ENCODE measurements at places on chromosomes 11 and 22. TPM values are rescaled to one million over a fixed set of nuclear protein-coding genes. Genes with fewer than 3 reads are reported as not detected.

PGA5 gene
- 1.0 TPM for polyA plus RNA-seq

DNA sequence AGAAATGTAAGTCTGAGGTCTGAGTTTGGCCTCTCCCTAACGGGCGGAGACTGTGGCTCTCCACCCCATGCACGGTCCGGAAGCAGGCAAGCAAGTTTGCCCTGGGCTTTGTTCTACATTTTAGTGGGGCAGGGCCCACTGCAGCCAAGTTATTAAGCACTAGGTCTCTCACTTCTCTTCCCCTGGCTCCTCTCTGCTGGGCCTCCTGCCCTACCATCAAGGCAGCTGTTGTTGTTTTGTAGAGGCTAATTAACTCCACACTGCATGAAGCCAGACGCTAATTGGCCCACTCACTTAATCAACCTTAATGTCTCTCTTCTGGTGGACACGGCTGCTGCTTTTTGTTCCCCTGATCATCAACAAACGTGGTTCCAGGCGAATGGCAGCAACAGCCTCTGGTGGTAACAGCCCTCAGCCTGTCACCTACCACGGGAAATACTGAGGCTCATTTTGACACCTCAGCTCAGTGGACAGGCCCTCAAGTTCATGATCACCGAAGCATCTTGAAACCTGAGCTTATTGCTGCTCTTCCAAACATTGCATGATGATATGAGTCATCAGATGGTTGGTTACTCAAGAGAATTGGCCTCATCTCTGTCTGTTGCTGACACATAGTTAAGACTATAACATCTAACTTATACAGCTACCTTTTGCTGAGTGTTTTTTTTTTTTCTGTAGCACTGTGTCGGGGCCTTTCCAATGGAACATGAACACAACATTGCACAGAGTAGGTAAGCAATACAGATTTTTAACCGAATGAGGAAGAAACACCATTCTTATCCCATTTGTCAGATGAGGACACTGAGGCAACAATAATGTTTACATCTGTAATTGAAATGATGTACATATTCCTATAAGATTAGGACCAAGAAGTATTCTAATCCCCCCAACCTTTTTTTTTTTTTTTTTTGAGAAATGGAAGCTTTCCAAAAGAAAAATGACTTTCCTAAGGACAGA is 20.8 kb upstream of the LMO2 start:
- DNase-seq: no peak

- no peak for DNase-seq
These were observed 51.0 kb downstream of the GALNT18 start for GRCh38 chr11:11570823-11571222.

RFPL2 gene
- 0.39 TPM for polyA plus RNA-seq

- DNase-seq: no peak
These were observed 368.3 kb downstream of the SOX6 start for GRCh38 chr11:15988016-15988550.

- DNase-seq: no peak
These were observed 2.4 kb downstream of the LTBP3 start for GRCh38 chr11:65555693-65556231.

GRCh38 chr11:45563171-45563570 is 102.3 kb downstream of the CHST1 start:
- no peak for DNase-seq

GRCh38 chr11:8034106-8034585 is 46.9 kb upstream of the TUB start:
- DNase-seq: no peak

GSTT2B gene
- 4.7 TPM for polyA plus RNA-seq

DNA sequence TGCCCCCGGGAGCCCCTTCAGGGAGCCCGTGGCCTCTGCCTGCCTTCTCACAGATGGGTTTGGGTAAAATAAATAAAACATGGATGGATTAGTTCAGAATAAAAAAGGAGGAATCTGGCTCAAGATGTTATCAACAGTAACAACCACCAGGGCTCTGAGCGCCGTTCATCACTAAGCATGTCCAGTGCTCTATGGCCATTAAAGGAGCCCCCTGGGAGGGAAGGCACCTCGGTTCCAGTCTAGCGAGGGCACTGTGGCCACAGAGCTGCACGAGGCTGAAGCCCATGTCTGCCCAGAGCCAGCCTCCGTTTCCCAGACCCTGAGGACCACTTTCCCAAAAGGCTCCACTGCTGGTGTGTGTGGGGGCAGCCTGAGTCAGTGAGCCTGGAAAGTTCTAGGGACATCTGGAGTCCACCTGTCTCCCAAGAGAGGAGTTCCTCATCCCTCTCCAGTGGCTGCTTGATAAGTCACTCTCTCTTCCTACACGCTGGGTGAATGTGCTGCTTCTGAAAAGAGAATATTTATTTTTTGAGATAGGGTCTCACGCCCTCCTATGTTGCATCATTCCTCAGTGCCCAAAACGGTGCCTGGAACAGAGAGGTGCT is 614.6 kb downstream of the TBC1D22A start:
- no peak for DNase-seq

TMEM223 gene
- polyA plus RNA-seq: 31.0 TPM

DNA sequence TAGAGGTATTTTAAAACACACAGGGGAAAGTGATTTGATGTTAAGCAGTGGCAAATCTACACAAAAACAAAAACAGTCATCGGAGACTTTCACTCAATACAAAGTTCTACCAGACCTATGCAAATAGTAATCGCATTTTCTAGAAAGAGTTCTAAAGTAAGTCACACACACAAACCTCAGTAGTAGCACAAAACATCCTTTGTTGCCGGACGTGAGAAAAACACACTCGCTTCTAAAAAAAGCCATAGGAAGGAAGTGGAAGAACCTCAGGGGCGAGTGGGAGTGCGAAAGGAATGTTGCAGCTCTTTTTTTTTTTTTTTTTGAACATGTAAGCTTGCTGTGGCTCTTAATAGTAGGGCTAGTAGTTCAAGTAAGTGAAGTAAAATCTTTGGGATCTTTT is 88.9 kb downstream of the MAML2 start:
- DNase-seq: no peak

DNA sequence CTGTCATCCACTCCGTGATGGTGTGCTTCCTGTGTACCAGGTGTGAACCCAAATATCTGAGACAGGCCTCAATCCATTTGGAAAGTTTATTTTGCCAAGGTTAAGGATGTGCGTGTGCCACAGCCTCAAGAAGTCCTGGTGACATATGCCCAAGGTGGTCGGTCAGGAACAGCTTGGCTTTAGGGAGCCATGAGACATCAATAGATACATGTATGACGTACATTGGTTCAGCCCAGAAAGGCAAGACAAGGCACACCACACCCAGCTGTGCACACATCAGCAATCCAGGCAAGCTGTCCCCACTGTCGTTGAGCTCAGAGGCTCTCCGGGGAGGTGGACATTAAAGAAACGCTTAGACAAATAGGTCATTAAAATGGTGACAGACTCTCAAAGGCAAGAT is 56.8 kb upstream of the SHANK2 start:
- DNase-seq: no peak

GRCh38 chr22:39296981-39297489 is 22.4 kb downstream of the RPL3 start:
- no peak for DNase-seq

- no peak for DNase-seq
These were observed 62.5 kb upstream of the SORL1 start for GRCh38 chr11:121389651-121390050.

DNA sequence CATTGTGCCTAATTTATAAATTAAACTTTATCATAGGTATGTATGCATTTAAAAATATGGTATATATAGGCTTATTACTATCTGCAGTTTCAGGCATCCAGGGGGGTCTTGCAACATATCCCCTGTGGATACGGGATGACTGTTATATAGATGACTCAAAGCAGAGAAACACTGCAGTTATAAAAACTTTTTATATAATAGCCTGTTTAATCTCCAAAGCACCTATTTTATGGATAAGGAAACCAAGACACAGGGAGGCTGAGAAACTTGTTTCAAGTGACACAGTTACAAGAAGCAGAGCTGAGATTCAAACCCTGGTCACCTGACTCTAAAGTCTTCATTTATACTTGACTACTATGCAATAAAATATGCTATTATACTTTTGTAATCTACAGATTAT is 897.7 kb downstream of the KCNA4 start:
- DNase-seq: no peak

DNA sequence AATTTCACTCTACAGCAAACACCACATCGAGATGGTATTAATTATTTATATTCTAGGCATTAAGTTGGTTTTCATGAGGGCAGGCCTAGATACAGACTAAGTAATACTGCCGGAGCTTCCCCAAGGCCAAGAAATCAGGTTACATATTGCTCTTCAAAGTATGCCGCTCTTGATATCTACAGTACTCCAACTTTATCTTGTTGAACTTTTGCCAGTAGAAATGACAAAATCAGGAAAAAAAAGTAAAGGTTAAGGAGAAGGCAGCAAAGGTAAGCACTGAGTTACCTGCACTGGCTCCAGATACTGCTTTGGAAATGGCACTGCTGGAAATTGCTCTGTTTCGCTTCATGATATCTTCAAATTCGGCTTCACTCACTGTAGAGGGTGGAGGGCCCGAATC is 14.4 kb downstream of the CPSF7 start:
- DNase-seq: no peak

- no peak for DNase-seq
These were observed 225.8 kb upstream of the NCAM1 start for GRCh38 chr11:112735470-112735869.

DNA sequence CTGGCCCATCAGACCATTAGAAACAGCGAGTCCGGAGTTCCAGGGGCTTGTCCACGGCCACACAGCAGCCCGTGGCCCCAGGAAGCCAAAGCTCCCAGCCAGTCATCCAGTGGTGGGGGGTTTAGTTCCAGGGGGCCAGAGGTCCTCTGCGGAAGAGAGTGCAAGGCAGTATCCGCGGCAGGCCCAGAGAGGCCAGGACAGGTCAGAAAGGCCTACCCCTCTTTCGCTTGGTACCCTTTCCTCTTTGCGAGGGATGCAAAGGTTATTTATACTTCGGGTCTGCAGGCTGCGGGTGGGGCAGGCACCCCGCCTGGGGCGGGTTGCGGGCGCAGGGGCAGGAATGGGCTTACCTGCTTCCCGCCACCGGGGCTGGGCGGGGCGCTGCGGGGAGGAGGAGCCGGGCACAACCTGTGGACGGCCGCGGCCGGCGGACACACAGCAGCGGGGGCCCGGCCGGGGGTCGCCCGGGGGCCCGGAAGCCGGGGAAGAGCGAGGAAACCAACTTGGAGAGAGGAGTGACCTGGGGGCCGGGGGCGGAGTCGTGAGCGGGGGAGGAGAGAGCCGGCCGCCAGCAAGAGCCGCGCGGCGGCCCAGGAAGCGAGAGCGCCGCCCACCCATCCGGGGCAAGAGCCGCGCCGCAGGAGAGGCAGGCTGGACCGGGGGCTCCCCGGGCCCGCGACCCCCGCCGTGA is at the start of gene SH3BP1:
Gene SH3BP1 (plus strand): TSS at position 600 of the 691 bp plus-strand sequence. CDS start 119 bp downstream, outside the sequence.
- DNase-seq: no peak

- DNase-seq: no peak
These were observed 503.7 kb downstream of the NTM start for GRCh38 chr11:131874070-131874469.

NXPE4 gene
- polyA plus RNA-seq: 0.14 TPM

GRCh38 chr11:8089791-8090510 is 8.9 kb downstream of the TUB start:
- DNase-seq: no peak

- no peak for DNase-seq
These were observed 12.0 kb downstream of the ATXN10 start for GRCh38 chr22:45683680-45684079.

MRGPRX3 gene
- polyA plus RNA-seq: not detected

DNA sequence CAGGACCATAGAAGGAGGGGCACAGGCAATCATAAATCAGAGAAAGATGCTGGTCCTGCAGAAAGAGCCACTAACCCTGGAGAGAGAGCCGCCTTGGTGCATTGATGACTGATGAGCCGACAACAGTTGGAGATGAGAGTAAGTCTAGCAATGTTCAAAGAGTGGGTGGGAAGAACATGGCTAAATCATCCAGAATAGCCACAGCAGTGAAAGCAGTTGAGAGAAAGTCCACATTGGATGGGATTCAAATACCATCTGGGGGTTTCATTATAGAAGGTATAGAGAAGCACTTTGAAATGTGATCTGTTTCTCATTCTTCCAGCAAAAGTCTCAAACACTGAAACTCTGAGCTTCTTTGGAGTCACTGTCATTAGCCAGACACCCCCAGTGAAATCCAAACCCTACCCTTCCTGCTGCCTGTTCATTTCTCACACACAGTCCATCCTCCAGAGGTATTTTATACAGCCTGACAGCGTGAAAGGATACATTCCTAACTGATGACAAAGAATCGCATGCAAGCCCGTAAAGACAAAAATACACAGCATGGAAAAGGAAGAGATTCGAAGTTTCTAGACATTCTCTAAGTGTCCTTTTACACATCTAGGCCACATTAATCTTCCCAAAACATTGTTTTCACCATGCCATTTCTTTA is 303.1 kb upstream of the MPPED2 start:
- no peak for DNase-seq

OR52H1 gene
- not detected for polyA plus RNA-seq

DNA sequence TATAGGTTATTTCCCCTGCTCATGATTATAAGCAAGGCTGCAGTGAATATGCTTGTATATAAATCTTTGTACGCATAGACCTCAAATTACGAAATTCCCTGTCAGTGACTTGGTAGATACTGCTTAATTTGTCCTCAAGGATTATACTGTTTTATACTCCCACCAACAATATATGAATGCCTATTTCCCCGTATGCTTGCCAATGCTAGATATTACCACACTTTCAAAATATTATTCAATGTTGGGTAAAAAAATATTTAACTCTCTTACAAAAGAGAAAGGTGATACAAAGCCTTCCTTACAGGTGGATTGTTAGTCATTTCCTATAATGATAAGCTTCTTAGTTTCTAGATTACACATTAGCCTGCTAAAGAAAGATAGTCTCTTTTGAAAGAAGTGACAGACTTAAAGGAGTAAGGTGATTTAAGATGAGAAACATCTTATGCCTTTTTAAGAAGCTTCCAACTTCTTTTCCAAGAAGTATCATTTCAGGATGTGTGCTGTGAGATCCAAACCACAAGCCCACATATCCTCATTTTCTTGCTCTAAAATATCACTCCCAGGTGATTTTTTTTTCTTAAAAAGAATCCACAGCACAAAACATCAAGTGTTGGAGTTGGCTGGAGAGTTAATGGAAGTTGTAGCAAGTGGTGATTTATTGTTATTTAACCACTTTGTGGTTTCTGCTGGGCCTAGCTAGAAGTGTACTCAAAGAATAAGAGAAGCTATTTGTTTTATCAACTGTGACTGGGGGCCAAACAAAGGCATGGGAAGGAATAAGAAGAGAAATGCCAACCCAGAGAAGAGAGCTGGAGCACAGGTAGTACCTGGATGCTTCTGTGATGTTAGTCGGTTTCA is 59.2 kb downstream of the BARX2 start:
- no peak for DNase-seq

EHD1 gene
- 63.8 TPM for polyA plus RNA-seq
